ENCODE measurements at places on chromosomes 4 and X. TPM values are rescaled to one million over a fixed set of nuclear protein-coding genes. Genes with fewer than 3 reads are reported as not detected.

The CXCL11 gene
- not detected for total RNA-seq

The MGAT4D gene
- total RNA-seq, result not detected

The CENPC gene
- total RNA-seq, result 11.3 TPM

The MAP9 gene
- 1.8 TPM for total RNA-seq

The ASB9 gene
- total RNA-seq, result not detected

The MXRA5 gene
- total RNA-seq, result 79.1 TPM

The ZNF732 gene
- 0.11 TPM for total RNA-seq

The XG gene
- 16.3 TPM for total RNA-seq

The ADGRL3 gene
- total RNA-seq, result not detected

The SPANXN3 gene
- total RNA-seq, result not detected

GRCh38 chrX:13271511-13271910 lies 48.3 kb downstream of the ATXN3L start:
- no peak for DNase-seq

DNA sequence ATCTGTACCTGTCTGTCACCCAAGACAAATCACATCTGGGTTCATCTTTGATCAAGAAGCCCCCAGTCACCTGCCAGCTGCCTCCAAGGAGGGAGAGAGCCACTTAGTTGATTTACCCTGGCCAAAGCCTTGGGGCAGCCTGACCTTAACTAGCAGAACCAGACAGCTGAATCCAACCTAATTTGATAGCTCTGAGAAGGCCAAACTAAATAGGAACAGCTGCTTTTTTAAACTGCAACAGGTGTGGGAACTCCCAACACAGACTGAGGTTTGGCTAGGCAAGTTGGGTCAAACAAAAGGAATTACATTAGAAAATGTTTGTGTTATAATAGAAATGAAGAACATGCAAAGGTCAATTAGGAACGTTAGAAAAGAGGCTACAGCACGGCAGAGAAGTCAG lies 375.7 kb downstream of the NLGN4X start:
- DNase-seq, result no peak

DNA sequence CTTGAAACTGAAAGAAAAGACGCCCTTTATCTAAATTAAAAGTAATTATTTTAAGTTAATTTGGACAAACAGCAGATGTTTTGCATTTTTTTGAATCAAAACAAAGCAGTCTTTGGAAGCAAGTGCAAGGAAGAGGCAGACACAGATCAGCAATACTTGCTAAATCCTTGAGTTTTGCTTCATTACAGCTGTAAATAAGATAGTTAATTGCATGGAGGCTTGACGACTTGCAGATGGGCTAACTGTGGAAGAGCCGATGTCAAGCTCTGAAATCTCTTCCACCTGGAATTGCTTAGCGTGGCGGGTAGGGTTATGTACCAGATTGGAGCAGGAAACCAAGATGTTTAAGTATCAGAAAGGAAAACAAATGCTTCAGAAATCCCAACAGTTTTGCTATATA lies 148.8 kb downstream of the POLA1 start:
- DNase-seq, result no peak

DNA sequence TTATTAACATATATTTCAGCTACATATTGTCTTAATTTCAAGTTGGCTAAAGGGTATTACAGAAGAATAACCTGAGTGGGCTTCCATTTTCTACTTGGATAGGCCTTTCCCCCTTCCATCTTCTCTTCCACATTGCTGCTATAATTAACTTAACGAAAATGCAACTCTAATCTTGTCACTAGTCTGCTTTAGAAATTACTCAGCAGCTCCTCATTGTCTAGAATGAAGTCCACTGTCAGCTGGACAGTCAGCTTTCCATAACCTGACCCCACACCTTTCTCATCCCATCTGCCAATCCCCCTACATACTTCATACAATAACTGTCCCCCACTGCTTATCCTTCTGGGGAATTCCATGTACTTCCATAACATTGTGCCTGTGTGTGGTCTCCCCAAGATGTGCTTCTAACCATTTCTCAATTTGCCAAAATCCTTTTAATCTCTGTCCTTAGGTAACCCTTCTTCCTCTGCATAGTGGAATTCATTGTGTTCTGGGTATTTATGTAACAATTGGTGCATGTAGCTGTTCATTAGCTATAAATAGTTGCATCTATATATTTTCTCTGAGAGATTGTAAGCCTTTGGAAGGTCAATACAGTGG lies 4.8 kb downstream of the MND1 start:
- DNase-seq, result no peak

GRCh38 chr4:74944354-74944793 lies 11.5 kb downstream of the PARM1 start:
- DNase-seq, result no peak

- peak; percentile 67 for DNase-seq
Measured at GRCh38 chr4:112321776-112322684, 24.9 kb downstream of the ALPK1 start.

DNA sequence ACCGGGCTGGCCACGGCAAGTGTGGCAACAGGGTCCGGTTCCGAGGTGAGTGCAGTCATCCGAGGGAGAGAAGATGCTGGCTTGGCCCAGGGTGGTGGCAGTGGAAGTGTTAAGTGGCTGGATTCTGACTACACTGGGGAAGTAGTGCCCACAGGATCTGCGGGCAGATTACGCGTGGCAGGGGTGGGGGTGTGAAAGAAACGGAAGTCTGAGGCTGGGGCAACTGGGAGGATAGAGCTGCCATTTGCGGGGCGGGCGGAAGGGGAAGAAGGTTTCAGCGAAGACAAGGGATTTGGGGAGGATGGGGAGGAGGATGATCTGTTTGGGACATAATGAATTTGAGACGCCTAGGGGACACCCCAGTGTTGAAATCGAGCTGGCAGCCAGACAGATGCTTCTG lies 5.3 kb downstream of the RS1 start:
- DNase-seq, result no peak

GRCh38 chr4:183241721-183242151 lies 78.3 kb downstream of the CLDN22 start:
- DNase-seq, result no peak

- peak; percentile 61 for DNase-seq
Measured at GRCh38 chr4:54495091-54495490, 162.7 kb upstream of the KIT start.

- no peak for DNase-seq
Measured at GRCh38 chr4:81399306-81400086, 72.2 kb downstream of the RASGEF1B start.

- DNase-seq, result no peak
Measured at GRCh38 chr4:125650557-125650956, 335.8 kb downstream of the FAT4 start.

GRCh38 chr4:48591372-48591771 lies 101.3 kb downstream of the ZAR1 start:
- DNase-seq, result no peak

DNA sequence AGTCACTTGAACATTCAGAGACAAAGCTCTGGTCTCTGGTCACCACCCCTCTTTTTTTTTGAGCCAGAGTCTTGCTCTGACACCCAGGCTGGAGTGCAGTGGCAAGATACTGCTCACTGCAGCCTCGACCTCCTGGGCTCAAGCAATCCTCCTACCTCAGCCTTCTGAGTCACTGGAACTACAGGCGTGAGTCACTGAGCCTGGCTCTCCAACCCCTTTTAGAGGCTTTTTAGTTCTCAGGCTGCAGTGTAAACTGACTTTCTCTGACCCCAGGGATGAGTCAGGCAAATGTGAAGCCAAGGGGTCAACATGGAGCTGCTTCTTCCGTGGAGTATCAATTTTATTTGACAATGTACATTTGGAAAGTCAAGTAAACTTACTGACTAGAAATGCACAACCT lies 229.2 kb downstream of the PTTG2 start:
- peak; percentile 91 for DNase-seq

DNA sequence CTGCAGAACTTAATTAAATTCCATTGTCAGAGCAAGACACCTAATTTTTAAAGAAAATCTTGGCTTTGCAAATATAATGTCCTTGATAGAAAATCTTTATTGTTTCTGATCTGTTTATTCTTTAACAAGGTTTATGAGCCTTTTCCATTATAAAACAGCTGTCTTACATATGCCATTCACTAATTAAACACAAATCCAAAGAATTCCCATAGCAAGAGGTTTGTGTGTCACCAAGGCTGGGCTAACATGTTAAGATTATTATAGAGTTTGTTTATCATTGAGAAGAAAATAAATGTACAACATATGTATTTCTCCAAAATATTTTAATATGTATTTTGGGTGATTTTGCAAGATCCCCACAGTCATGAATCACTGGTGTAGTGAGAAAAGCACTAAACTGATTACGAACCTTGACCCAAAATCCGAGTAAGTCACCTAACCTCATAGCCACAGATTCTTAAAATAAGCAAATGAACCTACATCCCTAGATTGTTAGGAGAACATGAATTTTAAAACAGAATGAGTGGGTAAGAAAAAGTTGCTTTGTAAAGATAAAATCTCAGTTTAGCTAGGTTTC lies 694.8 kb upstream of the INTU start:
- DNase-seq, result peak; percentile 48

DNA sequence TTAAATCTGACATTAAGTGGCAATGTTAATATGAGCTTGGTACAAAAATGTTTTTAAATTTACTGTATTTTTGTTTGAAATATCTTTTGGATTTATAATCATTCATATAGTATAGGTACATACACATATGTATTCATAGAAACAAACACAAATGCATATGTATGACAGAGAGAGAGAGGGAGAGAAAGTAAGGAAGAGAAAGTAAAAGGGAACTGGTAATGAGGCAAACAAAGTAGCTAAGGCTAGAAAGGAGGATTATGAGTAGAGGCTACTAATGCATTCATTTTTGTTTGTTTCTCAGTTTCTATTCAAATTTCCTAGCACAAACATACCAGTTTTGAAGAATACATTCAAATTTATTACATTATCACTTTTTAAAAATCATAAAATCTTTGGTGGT lies 132.4 kb downstream of the GLRA3 start:
- no peak for DNase-seq

DNA sequence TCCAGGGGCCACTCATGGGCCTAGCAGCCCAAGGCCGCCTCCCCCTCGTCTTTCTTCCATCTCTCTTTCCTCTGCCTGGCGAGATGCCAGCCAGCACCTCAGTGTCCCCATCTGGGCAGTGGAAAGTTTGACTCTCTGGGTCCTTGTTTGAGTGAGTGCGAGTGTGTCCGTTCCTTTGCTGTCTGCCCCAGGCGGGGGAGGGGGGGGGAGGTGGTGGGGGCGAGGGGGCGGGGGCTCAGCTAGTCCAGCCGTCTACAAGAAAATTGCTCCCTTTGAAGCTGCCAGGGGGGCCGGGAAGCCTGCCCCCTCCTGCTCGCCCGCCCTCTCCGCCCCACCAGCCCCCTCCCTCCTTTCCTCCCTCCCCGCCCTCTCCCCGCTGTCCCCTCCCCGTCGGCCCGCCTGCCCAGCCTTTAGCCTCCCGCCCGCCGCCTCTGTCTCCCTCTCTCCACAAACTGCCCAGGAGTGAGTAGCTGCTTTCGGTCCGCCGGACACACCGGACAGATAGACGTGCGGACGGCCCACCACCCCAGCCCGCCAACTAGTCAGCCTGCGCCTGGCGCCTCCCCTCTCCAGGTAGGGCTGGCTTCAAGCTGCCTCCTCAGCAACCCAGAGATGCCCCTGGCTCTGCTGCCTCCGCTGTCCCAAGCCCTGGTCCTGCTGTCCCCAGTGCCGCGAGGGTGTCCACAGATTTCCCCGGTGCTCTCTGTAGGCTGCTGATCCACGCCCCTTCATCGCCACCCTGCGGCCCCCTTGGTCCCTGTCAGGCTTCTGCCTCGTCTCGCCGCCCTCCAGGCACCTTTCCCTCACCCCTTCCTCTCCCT lies at the start of gene BGN:
Gene BGN, plus strand, starts transcription at position 440 of the 821 bp plus-strand sequence. CDS start 9,652 bp downstream, outside the sequence.
- peak; percentile 71 for DNase-seq

- DNase-seq, result no peak
Measured at GRCh38 chrX:124272370-124272982, 60.0 kb upstream of the TEX13D start.

DNA sequence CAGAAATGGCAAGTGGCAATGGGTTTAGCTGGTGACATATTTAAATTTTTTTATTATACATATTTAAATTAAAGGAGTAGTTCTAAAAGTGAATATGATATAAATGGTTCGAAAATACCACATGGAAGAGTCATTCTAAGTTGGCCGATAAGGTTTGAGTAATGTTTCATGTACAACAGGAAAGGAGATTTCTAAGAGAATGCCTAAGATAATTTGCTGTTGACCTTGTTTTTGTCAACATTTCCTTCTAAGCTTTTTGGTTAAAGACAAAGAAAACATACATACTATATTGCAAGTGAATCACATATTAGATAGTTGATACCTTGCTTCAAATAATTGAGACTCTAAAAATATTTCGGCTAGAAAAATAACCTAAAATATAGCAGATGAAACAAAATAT lies 526.6 kb upstream of the SLIT2 start:
- DNase-seq, result no peak

GRCh38 chrX:7444967-7445366 lies 297.0 kb upstream of the PUDP start:
- DNase-seq, result no peak

DNA sequence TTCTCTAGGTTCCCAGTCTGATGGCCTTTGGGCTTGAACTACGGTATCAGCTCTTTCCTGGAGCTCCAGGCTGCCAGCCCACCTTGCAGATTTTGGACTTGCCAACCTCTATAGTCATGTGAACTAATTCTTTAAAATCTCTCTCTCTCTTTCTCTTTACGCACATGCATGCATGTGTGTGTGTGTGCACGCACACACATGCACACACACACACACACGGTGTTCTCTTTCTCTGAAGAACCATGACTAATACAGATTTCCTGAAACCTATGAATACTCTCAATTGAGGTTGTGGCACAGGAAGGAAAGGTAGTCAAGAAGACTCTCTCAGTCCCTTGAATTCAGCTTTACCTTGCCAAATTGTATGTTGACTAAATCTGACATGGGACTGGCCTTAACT lies 6.2 kb upstream of the ZCCHC13 start:
- DNase-seq, result no peak

- DNase-seq, result no peak
Measured at GRCh38 chr4:34644579-34645115, 1599.7 kb downstream of the ARAP2 start.

DNA sequence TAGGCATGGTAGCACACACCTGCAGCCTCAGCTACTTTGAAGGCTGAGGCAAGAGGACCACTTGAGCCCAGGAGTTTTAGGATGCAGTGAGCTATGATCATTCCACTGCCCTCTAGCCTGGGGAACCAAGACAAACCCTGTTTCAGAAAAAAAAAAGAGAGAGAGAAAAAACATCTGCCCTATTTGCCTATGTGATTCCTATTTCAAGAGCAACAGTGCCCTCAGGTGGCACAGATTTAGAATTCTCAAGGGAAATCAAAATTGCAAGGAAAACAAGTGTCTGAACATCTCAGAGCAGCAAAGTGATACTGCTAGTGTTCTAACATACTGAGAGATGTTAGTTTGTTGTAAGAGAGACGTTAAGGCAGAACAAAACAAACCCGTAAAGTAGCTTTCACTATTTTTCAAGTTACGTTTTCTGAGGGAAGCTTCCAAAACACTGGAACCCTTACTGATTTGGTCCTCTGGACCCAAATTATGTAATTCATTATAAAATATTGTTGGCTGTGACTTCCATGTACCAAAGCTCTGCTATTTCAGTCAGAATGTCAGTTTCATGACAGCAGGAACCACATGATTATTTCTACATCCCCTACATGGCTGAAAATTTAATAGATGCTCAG lies 7.9 kb downstream of the BDH2 start:
- DNase-seq, result peak; percentile 77

Data from GM23248 (cell line).